ACHN (cell line): ENCODE measurements at places on chromosomes 2 and 18.

- no peak for DNase-seq
These were observed 490.6 kb downstream of the THSD7B start for GRCh38 chr2:137255990-137256389.

DNA sequence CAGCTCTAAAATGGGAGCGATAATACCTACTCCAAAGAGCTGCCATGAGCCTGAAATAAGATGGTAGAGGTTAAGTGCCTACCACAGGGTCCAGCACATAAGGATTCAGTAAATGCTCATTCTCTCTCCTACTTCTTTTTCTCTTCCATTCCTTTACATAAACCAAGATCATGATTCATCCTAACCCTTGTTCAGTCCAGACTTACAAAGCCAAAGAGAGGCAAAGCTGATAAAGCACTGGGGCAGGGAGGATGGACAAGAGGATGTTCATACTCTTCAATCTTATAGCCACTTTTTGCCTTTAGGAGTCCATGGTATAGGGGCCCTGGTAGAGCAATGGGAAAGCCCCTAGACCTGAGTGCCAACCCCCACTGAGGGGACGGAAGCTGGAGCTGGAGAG lies 75.6 kb upstream of the PKDCC start:
- no peak for DNase-seq

DNA sequence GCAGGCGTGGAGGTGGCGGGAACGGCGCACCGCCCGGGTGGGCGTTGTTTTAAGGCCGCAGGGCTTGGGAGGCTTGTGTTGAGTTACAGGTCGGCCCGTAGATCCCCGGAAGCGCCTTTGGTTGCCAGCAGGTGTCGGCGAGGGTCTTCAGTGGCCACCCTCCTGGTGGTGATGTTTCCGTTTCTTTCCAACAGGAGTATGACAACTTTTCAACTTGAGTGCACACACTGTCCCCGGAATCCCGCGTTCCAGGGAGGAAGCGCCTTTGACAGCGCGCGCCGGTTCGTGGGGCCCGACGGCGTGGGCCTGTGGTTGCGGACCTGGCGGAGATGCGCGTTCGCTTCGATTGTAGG lies 1.0 kb upstream of the HDAC4 start:
- DNase-seq = no peak

GRCh38 chr18:26637324-26637723 lies 89.0 kb upstream of the KCTD1 start:
- DNase-seq = no peak

DNA sequence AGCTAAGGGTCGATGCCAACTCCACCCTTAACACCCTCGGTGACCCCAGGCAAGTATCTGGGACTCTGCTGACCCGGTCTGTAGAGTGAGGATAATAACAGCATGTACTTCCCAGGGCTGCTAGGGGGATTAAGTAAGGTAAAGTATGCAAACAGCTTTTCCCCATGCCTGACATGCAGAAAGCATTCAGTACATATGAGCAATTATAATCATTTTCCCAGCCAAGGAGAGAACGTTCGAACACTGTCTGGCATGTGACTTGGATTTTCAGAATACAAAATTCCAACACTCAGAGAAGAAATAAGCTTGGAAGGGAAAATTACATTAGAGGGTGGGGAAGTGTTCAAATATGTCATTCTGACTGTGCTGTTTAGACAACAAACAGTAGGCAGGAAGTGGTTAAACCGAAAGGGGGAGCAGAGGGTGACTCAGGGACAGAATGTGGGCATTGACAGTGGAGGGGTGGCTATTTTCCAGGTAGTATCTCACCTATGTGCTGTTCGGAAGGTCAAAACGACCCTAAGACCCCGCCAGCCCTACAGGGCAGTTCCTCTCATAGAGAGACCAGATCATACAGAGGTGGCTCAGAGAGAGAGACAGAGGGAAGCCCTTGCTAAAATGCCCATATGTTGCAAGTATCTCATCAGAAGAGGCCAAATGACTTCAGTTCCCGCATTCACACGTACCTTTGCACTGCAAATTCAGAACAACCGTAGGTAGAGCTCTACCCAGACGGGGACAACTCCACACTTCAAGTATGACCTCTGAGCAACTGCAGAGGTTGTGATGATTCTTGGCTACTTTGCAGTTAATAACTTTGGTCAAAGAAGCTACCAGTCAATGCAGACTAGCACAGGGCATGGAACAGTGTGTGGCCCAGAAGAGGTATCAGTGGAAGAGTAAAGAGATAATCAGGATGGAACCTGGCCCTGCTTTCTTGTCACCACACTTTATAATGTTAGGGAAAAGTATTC lies 14.8 kb downstream of the ASPRV1 start:
- DNase-seq = peak; percentile 33

GRCh38 chr2:149906886-149907285 lies 319.3 kb upstream of the MMADHC start:
- DNase-seq = no peak

GRCh38 chr2:204477358-204477950 lies 67.8 kb upstream of the PARD3B start:
- no peak for DNase-seq

DNA sequence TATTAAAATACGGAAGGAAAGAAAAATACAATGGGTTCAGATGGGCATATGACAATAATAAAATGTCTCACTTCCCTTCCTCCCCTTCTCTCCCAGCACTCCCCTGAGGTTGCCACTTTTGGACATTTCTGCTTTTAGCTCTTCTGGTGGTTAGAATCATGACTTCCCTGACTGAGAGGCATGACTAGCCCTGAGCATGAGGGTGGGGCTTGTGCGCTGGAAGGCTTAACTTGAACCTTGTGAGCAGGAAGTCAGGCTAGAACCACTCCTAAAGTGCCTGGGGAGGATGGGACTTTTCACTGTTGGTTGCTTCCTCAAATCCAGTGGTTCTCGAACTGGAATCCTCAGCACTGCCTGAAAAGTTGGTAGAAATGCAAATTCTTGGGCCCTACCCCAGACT lies 19.7 kb upstream of the ARHGAP25 start:
- no peak for DNase-seq

DNA sequence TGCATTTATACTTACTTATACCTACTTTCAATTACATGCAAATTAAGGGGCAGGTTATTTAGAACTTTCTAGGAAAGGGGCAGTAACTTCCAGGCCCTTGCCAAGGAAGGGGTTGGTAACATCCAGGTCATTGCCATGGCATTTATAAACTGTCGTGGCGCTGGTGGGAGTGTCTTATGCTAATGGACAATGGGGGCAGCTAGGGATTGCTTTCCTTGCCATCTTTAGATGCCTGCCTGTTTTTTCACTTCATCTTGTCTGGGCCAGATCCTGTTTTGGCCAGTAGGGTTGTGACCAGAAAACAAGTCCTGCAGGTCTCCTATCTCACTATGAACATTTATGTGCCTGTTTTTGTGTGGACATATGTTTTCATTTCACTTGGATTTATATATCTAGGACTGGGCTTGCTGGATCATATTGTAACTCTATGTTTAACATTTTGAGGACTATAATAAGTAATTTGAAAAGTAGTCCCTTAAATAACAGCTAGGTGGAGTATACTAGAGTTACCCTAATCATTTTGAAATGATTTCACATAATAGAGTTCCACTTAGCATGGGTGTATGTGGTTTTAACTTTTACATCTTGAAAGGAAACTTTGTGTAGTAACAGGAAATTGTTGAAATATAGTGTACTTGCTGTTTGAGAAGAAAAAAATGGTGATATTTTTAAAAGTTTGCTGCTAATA lies 56.1 kb downstream of the LCLAT1 start:
- DNase-seq = no peak

- DNase-seq = no peak
These were observed 40.0 kb downstream of the EPC2 start for GRCh38 chr2:148684507-148684906.

- no peak for DNase-seq
These were observed 203.9 kb downstream of the PRKCE start for GRCh38 chr2:45855374-45855773.

GRCh38 chr2:226461981-226462380 lies 337.6 kb downstream of the IRS1 start:
- no peak for DNase-seq

DNA sequence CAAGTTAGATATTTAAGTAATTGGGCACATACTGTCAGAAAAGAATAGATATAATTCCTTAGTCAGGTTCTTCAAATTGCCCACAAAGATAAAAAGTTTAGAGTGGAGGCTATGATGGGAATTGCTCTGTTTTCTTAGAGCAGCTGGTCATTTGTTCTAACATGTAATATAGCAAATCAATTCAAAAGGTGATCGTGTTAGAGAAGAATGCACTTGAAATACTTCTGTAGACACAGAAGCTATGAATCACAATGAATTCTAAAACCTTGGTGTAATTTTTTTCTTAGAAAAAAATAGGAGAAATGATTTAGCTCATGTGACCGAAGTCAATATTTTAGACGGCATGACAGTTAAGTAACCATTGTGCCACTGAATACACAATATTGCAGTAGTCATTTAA lies 918.1 kb upstream of the LRATD1 start:
- no peak for DNase-seq

- no peak for DNase-seq
These were observed 15.6 kb downstream of the COLEC12 start for GRCh38 chr18:484749-485464.

- DNase-seq = no peak
These were observed 34.4 kb upstream of the FZD7 start for GRCh38 chr2:201999279-201999678.

- DNase-seq = no peak
These were observed 42.7 kb upstream of the PAIP2B start for GRCh38 chr2:71269511-71270090.

DNA sequence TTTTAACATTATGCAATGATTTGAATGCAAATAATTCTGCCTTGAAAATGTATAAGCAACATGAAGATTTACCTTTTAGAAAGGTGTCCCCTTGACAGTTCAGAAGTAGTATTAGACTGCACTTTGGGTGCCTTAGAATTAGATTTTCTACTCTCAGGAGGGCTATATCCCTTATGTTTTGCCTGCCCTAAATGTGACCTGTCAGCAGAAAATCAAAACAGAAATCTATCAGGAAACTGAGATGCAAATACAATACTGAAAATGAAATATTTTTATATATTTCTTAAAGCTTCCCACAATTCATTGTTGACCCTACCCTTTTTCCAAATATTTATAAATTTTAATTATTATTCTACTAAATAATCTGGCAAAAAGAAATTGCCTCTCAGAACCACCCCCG lies 61.5 kb downstream of the TRIP12 start:
- DNase-seq = no peak

DNA sequence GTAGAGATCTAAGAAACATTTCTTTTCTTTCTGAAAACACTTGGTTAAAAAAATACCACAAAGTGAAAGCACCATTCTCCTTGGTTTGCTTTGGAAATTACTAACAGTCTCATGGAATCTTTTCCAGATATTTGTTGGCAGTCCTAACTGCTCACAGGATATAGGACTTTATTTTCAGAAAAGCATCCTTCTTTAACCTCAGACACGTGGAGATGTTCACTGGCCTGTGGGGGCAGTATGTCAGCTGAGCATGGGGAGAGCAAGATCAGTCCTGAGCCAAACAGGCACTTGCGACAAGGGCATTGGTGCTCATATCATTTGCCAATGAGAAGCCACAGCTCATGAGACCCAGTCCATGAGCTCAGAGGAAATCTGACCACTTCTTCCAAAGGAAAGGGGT lies 371.9 kb downstream of the NBAS start:
- DNase-seq = no peak

DNA sequence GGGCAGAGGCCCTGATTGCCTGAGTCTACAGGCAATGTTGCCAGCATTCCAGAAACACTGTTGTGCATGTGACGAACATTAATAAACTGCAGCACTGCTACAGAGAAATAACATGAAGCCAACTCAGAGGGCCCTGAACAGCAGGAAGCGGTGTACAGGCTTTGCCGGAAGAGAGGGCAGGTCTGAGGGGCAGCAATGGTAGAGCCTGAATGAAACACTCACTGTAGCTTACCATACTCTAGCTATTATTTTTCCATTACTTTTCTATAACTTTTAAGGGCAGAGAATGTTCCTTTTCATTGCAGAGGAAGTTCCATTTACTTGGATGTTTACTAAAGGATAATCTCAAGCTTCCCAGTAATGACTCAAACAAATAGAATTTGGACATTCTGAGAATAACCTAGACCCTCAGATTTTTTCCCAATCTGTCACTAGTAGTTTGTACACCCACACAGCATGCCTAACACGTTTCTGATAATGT lies 150.4 kb downstream of the MTX2 start:
- peak; percentile 19 for DNase-seq

- no peak for DNase-seq
These were observed 66.6 kb downstream of the TWSG1 start for GRCh38 chr18:9401176-9401575.

GRCh38 chr2:134610871-134611270 lies 107.9 kb downstream of the TMEM163 start:
- DNase-seq = no peak

DNA sequence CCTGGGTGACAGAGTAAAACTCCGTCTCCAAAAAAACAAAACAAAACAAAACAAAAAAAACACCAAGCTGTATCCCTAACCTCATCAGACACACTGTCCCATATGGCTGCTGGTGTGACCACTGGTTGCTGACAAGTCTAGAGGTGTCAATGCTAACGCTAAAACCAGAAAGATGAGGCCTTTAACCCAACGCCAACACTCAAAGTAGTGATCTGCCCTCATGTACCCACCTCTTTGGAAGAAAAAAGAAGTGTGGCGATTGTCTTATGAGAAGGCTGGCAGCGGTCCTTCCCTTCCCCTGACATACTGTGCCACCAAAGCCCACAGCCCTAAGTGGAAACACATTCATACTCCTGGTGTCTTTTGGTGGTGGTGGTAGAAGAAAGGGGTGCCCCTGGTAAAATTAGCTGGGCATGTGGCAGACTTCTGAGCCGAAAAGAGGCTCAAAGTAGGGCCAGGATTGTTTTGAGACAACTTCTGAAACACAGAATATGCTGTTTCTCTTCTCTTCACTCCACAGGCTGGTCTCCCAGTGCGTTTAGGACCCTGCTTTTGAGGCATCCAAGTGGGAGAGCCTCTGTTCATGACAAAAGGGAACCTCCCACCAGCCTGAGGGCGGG lies 9.8 kb downstream of the SERTAD2 start:
- no peak for DNase-seq

- DNase-seq = no peak
These were observed 12.5 kb upstream of the SLC40A1 start for GRCh38 chr2:189593115-189593514.

- DNase-seq = no peak
These were observed 182.4 kb downstream of the GFPT1 start for GRCh38 chr2:69204654-69205053.

DNA sequence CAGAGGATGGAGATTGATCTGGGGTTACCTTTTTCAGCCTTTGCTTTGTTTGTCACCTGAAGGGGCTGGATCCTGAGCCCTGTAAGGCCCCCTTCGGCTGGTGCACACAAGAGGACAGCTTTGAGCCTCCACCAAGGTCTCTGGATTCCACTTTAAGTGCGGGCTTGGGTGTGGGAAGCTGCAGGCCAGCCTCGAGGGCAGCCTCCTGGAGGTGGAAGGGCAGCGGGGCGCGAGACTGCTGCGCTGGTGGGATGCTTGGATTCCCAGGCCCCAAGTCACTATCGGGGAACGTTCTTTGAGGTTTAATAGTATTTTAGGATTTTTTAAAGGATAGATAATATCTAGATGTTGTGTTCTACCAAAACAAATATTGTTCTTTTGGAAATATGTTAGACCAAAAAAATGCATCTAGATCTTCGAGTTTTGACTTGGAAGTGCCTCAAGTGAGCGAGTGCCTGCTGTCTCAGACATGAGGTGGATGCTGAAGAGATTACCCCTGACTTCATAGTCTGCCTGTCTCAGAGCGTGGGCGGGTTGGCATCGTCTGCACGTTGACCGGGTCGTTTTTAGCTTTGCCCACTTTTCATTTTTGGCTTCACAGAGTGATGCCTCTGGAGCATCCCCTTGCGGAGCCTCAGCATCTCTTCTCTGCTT lies 113.8 kb downstream of the AGAP1 start:
- DNase-seq = no peak

GRCh38 chr2:137192366-137193310 lies 427.3 kb downstream of the THSD7B start:
- peak; percentile 73 for DNase-seq
